ENCODE measurements at places on chromosomes 1 and 21.
A peak's percentile ranks its signal among the peaks of the same experiment; 100 is the strongest.

DNA sequence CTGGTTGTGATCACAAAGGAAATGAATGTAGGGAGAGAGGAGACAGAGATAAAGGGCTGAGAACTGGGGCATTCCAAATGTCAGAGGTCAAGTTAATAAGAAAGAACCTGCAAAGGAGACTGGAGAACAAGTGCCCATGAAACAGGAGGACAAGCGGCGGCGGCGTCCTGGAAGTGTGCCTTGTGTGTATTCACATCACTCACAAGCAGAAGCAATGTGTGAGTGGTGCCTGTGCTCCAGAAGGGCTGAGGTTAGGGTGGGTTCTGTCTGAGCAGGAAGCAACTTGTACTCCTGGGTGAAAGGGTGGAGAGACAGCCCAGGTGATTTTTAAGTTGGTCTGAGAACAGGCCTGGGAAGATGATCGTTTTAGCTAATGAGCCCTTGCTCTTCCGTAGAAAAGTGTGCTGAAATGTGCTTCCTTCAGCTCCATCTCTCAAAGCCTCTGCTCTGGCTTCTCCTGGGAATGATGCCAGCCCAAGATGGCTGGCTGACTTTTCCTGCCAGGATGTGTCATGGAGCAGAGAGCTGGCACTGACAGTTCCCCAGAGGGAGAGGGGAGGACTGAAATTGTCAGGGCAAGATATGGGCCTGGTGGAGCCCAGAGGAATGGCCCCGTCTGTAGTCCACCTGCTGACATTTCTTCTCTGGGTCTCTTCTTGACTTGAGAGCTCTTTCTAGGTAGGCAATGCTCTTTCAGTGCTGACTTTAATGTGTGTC lies 25.1 kb upstream of the PLEKHA6 start:
- no peak for DNase-seq

GRCh38 chr1:115982400-115982799 lies 6.1 kb downstream of the SLC22A15 start:
- DNase-seq = no peak

GRCh38 chr1:193104502-193104906 lies 710 bp downstream of the GLRX2 start:
- DNase-seq = peak; percentile 21

DNA sequence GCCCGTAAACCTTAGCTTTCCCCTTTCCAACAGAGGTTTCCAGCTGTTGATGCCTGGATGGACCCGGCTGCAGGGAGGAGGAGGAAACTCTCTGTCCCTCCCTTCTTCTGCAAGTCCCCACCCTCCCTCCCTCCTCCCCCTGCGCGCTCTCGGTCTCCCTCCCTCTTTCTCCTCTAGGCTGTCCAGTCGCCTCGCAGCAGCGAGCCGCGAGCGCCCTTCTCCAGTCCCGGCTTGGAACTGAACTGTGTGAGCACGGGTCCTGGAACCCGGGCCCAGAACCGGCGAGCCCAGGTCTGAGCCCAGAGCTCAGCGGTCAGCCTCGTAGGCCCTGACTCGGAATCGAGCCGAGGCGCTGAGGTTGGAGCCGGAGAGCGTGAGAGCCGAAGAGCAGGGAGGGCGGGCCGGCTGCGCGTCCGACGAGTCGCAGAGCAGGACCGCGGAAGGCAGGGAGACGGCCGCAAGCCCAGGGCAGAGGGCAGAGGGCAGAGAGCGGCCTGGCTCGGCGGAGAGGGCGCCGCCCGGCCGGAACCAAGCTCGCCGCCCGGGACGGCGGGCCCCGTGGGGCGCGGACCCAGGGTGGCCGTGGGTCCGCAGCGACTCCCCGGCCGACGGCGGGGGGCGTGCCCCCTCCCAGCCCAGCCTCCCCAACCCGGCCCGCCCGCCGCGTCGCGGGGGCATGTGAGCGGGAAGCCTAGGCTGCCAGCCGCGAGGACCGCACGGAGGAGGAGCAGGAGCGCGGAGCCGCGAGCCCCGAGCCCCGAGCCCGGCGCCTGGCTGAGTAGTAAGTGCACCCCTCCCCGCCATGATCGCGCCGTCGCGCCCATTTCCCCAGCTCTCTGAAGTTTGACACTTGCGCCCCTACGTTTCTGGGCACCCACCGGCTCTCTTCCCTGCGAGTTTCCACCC lies at the start of gene SOX13:
SOX13 (plus strand) TSS at position 185 of the 906 bp plus-strand sequence. CDS start 39,801 bp downstream, outside the sequence.
- peak; percentile 10 for DNase-seq

DNA sequence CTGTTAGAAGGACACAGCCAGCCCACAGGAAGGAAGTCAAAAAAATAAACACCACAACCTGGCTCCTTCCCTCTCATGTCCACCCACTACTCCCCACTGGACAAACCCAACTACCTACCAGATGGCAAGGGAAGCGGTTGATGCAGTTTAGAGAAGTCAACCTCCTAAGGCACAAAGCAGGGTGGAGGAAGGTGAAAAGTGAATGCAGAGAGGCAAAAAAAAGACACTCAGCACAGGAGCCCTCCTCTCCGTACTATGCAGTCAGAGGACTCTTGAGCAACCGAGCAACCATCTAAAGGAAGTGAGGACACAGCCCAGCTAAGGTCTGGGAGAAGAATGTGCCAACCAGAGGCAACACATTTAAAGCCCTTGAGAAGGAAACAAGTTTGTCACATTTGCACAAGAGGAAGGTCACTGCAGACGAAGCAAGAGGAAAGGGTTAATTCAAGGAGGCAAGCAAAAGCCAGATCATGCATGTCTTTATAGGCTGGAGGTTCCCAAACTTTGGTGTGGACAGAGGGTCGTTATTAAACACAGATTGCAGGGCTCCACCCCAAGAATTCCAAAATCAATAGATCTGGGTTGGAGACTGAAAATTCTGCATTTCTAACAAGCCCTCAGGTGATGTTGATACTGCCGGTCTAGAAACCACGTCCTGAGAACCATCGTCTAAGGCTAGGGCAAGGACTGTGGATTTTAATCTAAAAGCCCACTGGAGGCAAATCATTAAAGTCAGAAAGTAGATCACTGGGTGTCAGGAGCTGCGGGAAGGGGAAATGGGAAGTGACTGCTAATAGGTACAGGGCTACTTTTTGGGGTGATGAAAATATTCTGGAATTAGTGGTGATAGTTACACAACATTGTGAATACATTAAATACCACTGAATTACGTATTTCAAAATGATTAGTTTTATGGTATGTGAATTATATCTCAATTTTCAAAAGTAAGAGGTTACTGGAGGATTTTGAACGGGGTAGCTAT lies 19.7 kb downstream of the TP53BP2 start:
- DNase-seq = no peak

GRCh38 chr1:194047206-194047605 lies 860.8 kb upstream of the B3GALT2 start:
- DNase-seq = no peak

- no peak for DNase-seq
Observed at GRCh38 chr1:240998441-240999015, 358.5 kb downstream of the RGS7 start.

- DNase-seq = no peak
Observed at GRCh38 chr1:1858382-1859086, 32.4 kb downstream of the GNB1 start.

GRCh38 chr1:203186446-203187303 lies at the start of gene CHI3L1:
Gene CHI3L1, minus strand, starts transcription at chr1:203186704. Its CDS starts 81 bp downstream, at chr1:203186623.
- DNase-seq = no peak

- no peak for DNase-seq
Observed at GRCh38 chr1:234123867-234124266, 219.4 kb downstream of the SLC35F3 start.

- DNase-seq = no peak
Observed at GRCh38 chr1:106793651-106794050, 262.8 kb upstream of the PRMT6 start.

- no peak for DNase-seq
Observed at GRCh38 chr1:49765034-49765433, 258.7 kb downstream of the AGBL4 start.

DNA sequence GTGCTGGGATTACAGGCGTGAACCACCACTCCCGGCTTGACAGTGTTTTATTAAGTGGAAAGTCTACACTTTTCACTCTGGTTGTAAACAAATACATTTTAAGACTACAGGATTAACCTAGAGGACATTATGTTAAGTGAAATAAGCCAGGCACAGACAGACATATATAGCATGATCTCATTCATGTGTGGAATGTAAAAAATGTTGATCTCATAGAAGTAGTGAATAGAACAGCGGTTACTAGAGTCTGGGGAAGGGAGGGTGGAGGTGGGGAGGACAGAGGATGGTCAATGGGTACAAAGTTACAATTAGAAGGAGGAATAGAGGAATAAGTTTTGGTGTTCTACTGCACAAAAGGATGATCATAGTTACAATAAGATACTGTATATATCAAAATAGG lies 16.9 kb downstream of the CTH start:
- DNase-seq = no peak

DNA sequence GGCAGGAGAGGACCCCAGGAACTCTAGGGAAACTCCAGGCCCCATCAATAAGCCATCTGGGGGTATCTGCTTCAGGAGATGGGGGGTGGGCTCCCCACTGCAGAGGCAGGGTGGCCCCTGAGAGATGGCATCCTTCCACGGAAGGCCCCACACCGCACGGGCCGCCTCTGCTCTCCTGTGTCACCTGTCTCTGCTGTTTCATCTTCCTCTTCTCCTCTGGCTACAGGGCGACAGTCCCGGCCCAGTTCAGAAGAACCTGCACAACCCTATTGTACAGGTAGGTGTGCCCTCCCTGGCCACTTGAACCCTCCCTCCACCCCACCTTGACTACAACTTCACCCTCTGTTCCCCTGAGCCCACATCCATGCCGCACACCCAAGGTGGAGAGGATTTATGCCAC lies 90.2 kb upstream of the TMEM51 start:
- no peak for DNase-seq

DNA sequence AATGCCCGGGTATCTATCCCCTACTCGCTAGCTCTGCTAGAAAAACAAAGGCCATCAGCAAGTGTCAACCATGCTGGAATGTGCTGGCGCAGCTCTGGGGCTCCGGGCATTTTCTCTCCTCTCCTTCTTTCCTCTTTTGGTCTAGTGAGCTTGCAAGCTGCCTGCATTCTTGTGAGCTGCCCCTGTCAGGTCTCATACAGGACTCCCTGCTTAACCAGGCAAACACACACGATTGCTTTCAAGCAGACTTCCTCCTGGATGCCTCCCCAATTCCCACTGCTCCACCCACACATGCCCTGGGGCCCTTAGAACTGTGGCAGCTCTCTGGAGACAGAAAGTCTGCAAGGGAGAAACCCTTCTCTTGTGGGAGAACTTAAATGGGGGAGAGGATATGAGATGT lies 35.7 kb upstream of the SUCO start:
- DNase-seq = no peak

GRCh38 chr1:93374334-93375106 lies 28.8 kb downstream of the DR1 start:
- DNase-seq = no peak

DNA sequence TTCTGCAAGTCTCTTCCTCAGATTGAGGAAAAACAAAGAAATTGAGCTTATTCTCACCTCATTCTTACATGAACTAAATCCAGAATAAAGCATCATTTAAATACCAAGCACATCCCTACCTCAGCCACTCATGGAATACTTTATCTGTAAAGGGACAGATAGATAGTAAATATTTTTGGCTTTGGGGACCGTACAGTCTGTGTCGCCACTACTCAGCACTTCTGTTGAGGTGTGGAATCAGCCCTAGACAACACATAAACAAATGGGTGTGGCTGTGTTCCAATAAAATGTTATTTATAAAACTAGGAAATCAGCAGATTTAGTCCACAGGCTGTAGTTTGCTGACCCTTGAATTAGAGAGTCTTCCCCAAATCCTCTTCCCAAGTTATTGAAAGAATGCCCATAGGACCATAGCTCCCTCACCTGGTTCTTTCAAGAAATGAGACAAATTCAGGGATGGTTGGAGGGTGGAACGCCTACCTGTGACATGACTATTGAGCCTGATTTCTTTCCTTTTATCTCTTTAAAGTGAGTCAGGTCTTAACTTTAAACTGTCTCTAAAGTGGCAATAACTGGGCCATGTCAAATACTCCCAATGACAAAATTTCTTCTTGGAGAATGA lies 878.5 kb downstream of the USP25 start:
- no peak for DNase-seq

DNA sequence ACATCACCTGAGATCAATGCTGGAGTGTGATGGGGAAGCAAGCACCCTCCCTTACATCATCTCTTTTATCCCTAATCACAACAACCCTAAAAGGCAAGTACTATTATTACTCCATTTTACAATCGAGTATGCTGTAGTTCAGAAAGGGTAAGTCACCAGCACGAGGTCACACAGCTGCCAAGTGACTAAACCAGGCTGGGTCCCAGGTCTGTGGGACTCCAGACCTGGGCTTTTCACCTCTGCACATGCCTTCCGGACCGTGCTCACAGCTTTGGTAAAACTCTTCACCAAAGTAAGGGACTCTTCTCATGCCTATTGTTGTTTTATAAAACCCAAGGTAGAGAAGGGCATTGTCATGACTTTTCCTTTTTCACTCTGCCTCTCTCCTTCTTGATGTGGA lies 130.9 kb downstream of the DMRTB1 start:
- no peak for DNase-seq

- DNase-seq = no peak
Observed at GRCh38 chr1:177817937-177818875, 151.7 kb downstream of the SEC16B start.

Data from stimulated activated CD4-positive, alpha-beta T cell treated with anti-CD3 and anti-CD28 coated beads, Interleukin-4, amount 100 ng/mL, for 1 hour (primary cell).